ENCODE measurements at places on chromosomes 5 and 9.
A peak's percentile ranks its signal among the peaks of the same experiment; 100 is the strongest.

DNA sequence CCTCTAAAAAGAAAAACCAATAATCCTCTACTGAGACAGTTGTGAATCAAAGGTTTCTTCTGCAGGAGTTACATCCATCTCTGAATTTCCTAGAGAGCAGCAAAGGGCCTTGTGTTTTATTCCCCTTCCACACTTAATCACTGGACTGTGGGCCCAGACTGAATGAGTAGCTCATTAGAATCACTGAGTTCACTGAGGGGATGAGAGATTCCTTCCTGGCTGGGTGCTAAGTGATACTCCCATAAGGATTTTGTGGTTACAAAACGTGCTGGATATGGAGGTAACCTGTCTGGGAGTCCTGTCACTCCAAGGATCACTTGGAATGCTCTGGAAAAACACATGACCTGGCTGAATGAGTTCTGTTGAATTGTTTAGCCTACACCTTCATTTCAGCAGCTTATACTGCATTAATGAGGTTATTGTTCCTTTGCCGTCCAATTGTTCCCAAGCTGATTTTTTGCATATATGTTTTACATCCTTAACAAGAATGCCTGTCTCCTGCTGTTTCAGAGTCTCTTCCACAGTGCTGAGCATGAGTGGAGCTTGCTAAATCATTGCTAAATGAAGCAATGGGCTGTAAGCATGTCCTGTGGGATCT, 82.9 kb downstream of the MEF2C start:
- DNase-seq: no peak

GRCh38 chr9:16627967-16628366, 242.5 kb downstream of the BNC2 start:
- DNase-seq: peak; percentile 98

DNA sequence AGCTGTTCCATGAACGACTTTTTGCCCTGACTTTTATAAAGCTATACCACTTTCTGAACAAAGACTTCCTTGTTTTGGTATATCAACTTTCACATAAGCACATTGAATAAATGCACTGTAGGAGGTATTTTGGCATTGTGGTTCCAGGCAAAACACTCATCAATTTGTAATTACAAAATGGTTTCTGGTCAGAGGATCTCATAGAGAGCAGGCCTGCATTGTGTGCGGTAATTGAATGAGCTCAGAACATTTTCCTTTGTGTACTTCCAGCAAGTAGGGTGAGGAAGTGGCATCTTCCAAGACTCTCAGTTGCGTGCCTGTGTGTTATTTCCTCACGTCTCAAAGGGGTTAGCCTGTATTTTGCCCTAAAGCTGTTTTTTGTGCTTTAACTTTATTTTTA, 89.2 kb downstream of the PDE6A start:
- peak; percentile 89 for DNase-seq

DNA sequence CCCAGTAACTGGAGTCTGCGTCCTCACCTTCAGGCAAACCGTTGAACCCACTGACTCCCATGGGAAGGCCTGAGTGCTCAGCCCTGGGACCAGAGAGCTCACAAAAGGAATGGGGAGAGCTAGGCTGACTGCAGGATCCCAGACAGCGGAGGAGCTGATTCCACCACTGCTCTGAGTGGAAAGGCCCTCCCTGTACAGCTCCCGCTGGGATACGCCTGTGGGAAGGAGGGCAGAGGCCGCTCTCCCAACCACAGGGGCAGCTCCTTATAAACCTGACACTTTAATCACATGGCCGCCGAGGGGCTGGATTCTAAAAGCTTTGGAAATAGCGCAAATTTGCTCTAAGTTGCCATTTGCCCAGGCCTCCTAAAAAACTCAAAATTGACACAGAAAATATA, 37.1 kb downstream of the DBH start:
- DNase-seq: no peak

- no peak for DNase-seq
Measured at GRCh38 chr9:130780415-130780814, 54.6 kb upstream of the ABL1 start.

GRCh38 chr9:98993570-98993945, 49.9 kb downstream of the COL15A1 start:
- no peak for DNase-seq

GRCh38 chr5:178206166-178207101, 2.1 kb downstream of the HNRNPAB start:
- no peak for DNase-seq

DNA sequence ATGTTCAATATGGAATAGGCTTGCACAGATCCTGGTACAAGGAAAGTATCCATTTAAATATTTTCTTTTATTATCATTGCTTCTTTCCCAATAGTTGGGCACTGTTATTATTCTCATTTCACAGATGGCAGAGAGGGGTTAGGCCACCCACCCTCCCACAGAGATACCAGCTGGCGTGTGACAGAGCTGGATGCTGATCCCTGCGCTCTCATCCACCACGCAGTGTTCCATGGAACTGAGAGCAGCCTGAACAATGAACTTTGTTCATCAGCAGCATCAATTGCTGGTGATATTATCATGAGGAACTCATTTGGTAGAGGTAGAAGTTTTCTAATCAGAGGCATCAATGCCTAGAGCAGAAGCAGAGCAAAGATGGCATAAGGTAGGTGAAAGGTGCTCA, 227.9 kb downstream of the ESM1 start:
- DNase-seq: no peak

DNA sequence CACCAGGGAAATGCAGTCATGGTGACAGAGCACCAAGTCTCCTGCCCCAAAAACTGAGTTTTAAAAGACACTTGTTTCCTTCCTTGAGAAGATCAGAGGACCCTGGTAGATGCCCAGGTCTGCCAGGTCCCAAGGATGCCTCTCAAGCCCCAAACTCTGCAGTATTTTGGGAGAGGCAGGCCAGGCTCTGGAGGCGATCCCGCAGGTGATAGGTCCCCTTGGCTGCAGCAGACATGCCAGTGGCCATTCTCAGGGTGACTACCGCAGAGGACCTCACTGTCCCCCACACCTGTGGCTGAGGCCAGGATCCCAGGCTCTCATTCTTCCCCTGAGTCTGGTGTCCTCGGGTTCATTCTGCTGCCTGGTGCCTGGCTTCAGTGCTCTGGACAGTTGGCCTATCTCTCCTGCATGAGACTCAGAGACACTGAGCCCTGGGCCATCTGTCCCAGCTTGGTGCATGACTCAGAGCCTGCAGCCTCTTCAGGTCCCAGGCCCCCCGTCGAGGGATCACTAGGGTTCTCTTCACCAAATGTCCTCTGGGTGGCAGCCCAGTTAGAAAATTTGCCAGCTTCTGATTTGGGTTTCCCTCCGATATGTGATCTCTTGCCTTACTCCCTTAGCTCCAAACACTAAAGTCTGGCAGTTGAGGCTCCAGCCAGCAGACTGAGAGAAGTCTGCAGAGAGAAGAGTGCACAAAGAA, 59.7 kb upstream of the GARNL3 start:
- DNase-seq: no peak

- DNase-seq: no peak
Measured at GRCh38 chr5:134447815-134448520, 36.3 kb upstream of the CDKN2AIPNL start.

GRCh38 chr9:88997646-88998045, 6.4 kb downstream of the S1PR3 start:
- DNase-seq: no peak

GRCh38 chr9:123928533-123929176, 1.3 kb downstream of the DENND1A start:
- DNase-seq: no peak

DNA sequence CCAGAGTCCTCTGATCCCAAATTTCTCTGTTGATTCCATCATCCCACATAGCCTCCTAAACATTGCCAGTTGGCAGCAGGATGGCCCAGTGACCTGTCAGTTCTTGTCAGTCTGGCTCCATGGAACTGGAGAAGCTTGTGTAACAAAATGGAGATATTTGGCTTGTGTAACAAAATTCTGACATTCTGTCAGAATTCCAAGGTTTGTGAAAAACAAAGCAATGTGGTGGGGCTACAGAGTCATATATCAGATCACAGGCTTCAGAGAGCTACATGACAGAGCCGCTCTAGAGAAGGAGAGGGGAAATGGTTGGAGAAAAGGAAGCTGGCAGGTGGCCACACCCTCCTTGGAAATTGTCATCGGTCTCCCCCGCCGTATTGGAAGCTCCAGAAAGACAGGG, 75.4 kb upstream of the MAN2A1 start:
- no peak for DNase-seq

- DNase-seq: peak; percentile 40
Measured at GRCh38 chr9:109894921-109895758, 115.1 kb downstream of the PALM2AKAP2 start.

- DNase-seq: no peak
Measured at GRCh38 chr9:116149844-116150243, 3.7 kb upstream of the PAPPA start.

DNA sequence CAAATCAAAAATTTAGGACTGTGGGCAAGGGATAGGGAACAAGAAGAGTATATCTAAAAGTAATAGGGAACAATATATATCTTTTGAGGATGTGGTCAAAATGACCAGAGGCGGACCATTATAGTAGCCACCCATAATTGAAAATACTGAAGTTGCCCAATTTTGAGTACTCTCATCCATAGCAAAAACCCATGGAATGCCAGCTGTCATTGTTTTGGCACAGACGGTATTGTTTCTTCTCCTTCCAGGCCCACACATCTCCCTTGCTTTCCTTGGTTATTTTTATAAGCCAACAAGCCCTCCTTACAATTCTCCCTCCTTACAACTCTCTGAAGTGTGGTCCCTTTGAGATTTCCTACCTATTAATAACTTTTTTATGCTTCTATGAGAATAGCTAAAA, 50.4 kb upstream of the RGMB start:
- no peak for DNase-seq

GRCh38 chr9:98598861-98599260, 109.9 kb downstream of the GABBR2 start:
- DNase-seq: no peak

All from astrocyte of the cerebellum (primary cell).